ENCODE measurements at places on chromosomes 2 and 18.

DNA sequence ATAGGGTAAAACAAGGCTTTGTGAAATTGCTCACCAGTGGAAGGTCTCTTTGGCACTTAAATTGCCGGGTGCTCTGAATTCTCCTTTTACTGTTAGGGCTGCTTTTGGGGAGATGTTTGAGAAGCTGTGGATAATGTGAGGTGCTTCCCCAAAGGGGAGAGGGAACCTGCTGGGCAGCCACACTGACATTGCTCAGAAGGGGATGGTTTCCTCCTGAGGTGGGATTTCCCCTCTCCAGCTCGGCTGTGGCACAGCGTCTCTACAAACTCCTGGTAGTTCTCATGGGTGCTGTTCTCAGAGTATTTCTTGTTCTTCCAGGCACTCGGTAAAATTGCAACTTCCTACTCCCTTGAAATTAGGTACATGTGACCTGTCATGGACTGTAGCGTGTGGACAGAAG, 124.2 kb downstream of the LPIN1 start:
- DNase-seq = no peak

DNA sequence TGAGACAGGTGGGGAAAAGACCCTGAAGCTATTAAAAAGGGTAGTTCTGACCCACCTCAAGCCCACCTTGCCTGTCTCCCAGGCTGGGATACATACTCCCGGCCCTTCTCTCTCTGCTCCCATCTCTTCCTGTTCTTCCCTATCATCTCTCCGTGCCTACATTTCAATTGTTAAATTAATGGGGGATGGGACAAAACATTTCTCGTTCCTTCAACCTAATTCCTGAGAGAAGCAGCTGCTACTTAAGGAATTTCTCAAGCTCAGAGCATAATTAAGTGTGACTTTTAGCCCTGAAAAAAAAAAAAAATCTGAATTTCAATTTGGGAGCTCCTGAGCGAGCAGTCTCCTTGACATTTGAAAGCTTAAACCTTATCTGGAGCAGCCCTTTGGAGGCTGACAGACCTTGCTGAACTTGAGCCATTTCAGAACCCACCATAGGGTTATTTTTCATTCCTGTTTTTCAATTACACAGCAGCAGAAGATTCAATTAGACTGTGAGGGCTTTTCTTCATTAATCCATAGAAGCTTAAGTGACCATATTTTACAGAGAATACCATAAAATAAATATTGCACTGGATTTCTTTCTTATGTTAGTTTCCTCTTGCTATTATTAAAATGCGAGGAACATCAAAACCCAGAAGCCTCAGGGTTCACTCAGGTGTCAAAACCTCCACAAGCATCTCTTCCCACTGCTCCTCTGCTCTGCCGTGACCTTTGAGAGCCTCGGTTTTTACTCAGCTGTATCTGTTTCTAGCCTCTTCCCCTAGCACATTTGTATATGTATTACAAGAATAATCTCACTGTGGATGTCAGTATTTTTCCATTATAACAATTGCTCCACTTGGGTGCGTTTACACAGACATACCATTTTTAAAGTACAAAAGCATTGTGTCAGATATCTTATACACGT, 125.7 kb downstream of the B3GNT2 start:
- DNase-seq = no peak

GRCh38 chr2:36147670-36148390, 207.7 kb upstream of the CRIM1 start:
- no peak for DNase-seq

DNA sequence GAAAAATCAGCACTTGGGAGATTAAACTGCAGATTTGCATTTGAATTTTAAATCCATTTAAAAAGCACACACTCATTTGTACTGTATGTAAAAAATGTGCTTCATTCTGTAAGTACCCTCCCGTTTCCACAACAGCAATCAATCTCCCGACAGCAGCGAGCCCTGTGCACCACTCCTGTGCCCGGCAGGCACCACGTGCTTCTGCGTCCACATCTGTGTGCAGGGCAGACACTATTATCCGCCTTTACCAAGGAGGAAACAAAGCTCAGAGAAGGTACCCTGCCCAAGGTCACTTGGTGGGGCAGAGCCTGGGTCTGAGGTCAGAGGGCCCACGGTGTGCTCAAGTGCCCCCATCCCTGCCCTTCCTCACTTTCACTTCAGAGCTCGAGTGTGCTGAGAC, 7.5 kb downstream of the HSBP1L1 start:
- DNase-seq = no peak

DNA sequence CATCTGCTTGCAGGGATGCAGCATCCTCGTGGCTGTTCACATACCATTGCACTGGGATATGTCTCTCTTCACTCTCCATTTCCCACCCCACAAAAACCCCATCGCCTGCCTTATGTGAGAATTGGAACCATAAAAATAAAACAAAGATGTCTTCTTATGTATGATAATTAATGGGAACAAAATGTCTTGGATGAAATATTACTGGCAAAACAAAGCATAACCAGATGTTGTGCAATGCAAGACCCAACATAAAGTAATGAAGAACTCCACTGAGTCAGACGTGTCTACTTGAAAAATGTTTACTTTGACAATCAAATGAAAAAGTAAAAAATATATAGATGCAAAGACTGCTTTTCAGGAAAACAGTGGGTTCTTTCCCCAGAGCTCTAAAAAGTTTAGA, 611.3 kb upstream of the SYT4 start:
- no peak for DNase-seq

DNA sequence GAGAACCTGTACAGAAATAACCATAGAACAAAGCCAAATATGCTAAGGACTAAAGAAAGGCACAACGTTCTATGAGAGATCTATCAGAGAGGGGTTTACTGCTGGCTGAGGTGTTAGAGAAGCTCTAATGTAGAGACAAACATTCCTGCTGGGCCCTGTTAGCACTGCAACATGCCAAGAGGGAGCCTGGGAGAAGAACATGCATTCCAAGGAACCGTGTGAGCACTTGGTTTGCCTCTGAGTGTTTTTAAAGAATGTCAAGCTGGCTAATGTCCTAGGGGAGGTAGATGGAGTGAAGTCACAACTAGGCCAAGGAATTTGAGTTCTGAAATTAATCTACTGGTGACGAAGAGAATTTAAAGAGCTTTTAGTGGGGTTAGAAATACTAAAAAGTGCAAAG, 384.3 kb upstream of the LYPD1 start:
- DNase-seq = no peak

- no peak for DNase-seq
These were observed 7.0 kb downstream of the NCKAP5 start for GRCh38 chr2:133561045-133561852.

DNA sequence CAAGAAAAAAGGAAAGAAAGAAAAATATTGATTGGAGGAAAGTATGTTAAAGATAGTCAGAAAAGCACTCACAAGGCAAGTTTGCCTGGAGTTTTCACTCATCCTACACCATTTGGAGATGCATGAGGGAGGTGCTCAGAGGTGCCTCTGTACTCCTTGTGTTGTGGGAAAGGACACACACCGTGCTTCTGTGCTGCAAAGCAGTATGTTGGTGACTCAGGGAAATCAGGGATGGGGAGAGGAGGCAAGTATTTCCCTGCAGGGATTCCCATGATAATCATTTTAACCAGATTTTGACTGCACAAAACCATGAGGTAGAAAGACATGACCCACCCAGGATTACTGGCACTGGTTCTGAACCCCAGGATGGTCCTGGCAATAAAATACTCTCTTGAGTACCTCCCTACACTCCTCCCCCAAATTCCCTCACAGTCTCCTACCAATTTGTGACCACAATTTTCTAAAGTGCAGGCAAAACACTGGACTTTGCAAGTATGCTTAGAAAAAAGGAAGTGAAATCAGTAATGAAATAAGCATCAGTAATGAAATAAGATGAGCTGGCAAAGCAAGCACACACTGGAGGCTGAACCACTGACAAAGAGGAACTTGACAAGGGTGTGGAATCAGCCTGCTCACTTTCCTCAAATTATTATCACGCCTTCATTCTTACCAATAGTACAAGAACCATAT, 155.5 kb upstream of the ACVR2A start:
- DNase-seq = no peak

DNA sequence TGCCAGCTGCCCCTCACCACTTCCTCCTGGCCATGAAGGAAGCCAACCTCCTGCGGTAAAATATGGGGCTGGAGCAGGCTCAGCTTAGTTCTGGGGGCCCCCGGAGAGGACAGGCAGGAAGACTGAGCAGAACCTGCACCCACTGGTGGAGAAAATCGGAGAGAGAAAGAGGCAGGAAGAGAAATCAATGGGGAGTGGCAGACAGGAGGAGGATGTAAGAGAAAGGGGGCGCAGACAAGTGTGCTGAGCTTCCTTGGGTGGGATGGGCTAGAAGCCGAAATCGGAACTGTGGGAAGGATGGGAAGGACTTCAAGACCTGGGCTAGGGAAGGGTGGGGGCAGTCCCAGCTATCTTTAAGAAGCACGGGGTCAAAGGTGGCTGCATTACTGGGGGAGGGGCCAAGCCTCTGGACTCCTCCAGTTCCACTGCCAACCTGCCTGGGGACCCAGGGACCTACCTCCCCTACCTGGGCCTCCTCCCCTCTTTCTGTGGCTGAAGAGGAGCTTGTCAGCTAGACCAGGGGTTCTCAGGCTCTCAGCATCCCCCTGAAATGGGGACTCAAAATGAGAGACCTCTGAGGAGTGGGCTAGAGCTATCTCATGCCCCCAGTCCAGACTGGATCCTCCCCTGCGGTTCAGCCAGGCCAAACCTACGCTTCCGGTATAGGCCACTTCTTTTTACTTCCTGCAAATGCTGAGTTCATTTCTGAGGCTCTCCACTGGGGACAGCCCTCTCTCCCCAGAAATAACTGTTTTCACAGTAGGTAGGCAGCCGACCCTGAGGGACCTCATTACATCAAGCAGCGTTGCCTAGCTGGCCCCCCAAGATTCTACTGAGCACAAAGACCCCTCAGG, 33.6 kb upstream of the B3GNT7 start:
- no peak for DNase-seq

DNA sequence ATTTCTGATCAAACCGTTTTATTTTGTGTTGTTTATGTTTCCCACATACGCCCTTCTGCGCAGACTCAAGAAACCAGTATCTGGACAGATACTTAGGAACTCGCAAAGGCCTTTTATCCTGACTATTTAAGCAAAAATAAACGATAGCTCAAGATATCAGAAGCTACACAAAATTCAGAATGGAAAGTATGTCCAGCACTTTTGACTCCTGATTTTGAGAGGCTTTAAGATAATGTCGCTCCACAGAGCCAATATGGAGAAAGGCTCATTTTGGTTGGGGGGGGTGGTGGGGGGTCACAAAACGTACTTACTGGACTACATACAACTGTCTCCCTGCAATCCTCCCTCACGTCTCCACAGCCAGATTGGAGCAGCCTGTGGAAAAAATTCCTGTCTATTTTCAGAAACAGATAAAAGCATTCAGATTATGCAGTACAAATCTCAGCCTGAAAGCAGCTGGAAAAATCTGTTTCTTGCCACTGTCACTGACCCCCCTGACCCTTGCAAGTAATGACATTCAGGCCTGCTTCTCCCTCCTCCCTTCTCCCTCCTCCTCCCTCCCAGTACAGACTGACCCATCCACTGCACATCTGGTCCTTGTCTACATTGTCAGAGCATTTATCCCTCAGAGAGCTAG, 34.9 kb upstream of the LCLAT1 start:
- no peak for DNase-seq

DNA sequence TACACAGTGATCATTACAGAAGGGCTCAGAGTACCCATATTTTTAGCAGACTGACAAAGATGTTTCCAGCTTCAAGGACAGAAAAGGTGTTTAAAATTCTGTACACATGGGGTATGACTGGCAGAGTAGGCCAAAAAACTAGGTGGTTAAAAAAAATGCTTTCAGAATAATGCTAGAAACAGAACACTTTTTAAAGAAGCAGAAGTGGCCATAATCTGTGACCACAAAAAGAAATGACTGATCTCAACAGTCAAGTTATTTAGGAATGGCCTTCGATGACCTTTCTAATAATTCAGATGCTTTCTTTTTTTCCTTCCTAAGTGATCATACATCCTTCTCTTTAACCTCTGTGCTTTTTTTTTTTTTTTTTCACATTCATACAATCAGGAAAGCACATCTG, 4.1 kb upstream of the AQP4 start:
- DNase-seq = no peak

DNA sequence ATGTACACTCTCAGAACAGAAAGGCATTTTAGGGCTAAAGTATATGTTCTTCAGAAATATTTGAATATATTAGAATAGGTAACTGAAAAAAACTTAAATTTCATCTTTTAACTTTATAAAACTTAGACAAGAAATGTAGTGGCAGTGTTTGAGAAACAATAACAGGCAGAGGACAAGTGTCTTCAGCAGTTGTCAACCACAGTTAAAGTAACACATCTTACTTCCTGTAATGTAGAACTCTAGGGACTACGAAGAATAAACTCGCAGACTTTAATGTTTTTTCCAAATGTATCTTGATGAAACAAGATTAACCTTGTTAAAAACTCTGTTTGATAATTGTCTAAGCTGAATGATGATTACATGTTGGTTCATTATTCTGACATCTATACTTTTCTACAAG, 50.7 kb downstream of the RMDN2 start:
- no peak for DNase-seq

GRCh38 chr2:231223458-231223976, 25.1 kb downstream of the ARMC9 start:
- DNase-seq = no peak

DNA sequence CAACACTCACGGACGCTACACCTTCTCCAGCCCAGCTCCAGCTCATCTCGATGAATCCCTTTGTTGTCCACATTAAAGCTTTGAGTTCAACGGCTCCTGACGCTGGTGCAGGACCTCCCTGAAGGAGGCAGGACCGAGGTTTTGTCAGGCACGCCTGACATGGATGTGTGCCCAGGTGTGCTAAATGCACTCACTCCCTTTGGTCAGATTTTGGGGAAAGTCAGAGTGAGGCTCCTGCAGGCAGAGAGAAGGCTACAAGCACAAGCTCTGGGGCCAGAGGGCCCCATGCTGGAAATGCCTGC, 78.6 kb downstream of the NDUFA10 start:
- DNase-seq = no peak

GRCh38 chr2:126801473-126801872, 97.2 kb upstream of the TEX51 start:
- DNase-seq = no peak

GRCh38 chr2:12490641-12491040, 226.1 kb upstream of the TRIB2 start:
- DNase-seq = no peak

Measured in PC-9 (cell line).